SW480 (cell line): ENCODE measurements at places on chromosomes 7 and 10.

GRCh38 chr7:75961218-75961617 is 33.2 kb downstream of the TMEM120A start:
- no peak for DNase-seq

DNA sequence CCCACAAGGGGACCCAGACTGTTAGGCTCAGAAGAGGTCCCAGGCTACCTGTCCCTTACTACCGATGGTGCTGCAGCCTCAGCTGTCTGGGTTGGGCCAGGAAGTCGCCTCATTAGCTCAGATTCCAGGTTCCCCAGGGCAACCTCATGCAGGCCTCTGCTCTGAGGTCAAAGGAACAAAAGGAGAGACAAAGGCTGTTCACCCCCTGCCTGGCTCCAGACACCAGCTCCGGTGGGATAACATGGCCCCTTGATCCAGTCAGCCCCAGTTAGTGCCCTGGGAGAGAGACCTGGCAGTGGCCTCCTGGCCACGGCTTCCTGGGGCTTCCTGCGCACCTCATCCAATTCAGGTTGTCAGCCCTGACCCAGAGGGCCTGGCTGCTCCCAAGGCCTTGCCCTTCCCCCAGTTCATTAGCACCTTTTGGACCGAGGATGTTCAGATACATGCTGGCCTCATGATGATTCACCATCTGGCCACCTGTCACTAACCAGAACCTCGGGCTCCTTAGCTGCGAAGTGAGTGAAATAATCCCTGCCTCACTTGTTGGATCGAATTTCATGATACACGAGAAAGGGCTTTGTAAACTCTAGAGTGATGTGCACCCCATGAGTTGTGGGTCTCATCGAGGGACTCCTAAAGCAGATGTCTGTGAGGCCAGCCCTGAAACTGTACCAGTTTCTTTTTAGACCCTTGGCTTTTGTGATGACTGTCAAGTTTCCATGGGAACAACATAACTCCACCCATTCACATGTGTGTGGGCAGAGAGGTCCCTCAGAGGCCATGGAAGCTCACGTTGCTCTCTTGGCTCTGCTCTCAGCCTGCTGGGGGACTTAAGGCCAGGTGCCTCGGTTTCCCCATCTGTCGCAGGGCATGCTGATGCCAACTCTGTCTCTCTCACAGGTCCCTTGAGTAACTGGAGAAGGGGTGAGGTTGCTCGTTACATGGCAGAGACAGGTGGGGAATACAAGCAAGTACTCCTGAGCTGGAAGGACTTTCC is 79.5 kb upstream of the PCBD1 start:
- DNase-seq, result peak; percentile 28

- DNase-seq, result no peak
These were observed 7.9 kb upstream of the FAM170B start for GRCh38 chr10:49141541-49142332.

GRCh38 chr7:40629891-40630290 is 495.1 kb downstream of the SUGCT start:
- no peak for DNase-seq

DNA sequence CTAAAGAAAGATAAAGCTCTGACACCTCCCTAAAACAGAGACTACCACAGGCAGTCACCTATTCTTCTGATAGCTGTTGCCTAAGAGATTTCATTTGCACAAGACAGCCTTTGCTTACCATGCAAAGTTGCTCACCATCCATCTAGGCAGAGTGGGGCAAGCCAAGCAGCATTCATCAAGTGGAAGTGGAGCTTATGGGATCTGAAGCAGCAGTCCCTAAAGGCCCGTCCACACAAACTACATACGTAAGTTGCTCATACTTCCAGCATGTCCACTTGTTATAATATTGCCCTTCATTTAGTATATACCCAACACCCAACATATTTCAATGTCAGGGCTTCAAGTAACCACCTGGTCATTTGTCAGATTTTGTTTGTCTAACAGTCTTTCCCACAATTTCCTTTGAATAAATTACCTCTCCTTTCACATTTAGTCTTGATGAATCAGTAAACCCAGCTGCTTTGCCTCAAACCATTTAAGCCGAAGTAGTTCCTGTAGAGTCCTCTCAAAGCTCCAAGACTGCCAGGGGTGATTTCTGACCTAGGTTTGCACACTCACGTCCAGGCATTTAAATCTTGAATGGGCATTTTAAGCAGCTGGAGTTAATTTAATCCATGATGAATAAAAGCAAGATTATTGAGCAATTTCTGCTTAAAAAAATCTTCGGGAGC is 67.9 kb downstream of the ATAD1 start:
- no peak for DNase-seq

DNA sequence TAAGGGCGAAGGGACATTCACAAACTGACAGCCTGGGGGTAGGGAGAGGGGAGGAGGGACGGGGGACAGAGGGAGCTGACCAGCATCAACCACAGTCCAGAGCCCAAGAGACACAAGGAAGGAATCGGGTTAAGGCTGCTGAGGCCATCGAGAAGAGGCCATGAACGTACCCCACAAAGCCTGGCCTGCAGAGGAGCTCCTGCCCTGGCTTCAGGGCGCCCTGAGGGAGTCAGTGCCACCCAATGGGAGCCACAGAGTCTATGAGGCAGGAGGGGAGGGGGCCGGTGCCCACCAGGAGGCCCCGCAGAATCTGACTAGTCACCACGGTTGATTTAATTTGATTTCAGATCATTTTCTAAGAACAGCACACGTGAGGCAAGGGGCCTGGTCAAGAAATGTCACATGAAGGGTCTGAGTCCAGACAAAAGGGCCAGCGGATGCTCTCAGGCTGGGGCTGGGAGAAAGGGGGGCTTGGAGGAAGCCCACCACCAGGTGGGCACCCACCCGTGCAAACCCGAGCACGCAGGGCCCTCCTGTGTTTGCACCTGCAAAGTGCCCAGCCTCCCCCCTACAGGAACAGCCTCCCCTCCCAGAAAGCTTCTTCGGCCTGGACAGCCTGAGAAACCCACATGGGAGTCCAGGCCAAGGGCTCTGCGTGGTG is 40.4 kb downstream of the CAMK2B start:
- DNase-seq, result no peak

DNA sequence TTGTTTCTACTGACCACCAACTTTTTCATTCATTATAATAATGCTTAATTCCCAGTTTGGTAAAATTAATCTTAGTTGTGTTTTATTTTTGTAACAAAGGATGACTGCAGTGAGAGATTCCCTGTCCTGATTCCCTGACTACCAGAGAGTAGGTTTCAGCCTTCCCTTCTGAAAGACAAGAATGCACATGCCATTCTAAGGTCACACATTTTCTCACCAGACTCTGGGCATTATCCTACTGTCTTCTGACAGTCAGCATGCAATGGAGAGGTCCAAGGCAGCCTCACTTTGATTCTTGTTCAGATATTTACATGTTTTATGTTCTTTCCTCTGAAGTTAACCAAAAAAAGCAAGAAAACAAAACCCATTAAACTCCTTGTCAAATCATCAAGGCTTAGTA is 372.7 kb upstream of the CDC14C start:
- no peak for DNase-seq
